ENCODE measurements at places on chromosomes 16 and 17.

DNA sequence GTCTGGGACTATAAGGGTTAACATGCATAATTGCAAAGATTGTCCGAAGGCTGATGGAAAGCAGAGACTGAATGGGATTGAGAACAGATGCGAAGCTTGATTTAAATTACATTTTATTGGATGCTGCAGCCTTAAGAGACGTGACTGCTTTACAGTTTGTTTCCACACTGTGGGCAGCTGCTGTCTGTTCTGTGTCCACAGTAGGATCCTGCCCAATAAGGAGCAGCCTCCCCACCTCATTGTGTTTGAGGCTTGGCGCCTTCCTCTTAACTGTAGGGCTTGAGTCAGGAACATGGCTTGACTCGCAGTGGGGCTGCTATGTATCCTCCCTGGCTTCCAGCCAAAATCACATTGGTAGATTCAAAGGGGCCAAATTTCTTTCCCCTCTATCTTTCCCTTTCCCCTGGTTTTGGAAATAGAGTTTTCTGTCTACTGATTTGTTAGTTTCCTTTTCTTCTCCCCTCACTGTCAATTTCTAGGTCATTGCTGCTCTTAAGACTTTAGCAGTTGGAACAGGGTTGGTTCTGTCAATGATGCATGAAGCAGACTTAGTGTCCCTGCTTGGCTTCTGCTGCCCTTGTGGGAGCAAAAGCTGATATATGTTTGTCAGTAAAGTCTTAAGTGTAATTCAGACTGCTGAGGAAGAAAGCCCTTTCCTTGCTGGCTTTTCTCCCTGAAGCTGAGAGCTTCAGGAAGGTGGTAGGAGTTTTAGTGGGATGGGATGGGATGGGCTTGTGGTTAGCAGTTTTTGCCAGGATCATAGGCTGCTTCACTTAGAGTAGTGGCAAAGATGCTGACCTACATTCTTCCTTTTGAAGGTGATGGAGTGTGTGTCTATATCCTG, 5.0 kb upstream of the RARA start:
- DNase-seq = no peak

DNA sequence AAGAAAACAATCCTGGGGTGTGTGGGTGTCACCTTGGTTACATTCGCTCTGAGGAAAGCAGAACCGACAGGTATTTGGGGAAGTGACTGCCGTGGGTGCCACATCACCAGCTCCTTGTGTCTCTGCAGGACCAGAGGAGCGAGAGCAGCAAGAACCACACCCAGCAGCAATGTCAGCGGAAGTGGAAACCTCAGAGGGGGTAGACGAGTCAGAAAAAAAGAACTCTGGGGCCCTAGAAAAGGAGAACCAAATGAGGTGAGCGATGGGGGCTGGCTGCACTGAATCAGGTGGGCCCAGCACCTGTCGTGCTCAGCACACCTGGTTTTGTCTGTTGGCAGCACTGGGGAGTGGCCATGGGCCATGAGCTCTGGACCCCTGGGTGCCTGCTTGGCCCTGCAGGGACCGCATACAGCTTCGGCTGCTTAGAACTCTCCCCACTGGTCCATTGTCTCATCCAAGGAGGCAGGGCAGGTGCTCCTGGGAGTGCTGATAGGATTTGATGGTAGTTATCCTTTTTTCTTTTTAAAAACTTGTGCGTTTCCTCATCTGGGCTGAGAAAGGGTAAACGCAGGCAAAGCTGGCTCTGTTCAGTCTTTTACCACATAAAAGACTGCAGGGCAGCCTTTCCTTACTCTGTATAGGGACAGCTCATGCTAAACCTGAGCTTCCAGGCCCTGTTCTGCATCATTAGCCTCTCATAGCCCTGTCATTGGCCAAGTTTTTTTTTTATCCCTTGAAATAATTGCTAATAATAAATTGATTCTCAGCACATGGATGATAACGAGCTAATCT, 29.4 kb downstream of the HMOX2 start:
- no peak for DNase-seq

DNA sequence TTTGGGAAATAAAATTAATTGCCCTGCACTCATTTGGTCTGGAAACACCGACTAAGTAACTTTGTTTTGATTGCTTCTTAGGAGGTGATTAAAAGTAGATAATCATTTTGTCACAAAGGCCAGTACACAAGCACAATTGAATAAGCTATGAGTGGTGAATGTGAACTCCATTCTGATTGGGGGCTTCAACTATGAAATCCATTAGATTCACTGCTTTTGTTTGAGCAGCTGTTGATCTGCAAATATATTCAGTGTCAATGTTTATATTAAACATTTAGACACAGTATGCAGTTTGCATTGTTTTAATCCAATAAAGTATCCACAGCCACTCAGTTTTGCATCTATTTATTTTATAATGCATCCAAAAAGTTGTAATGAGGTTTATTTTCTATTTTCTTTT, 817.5 kb downstream of the CDH11 start:
- DNase-seq = no peak

- no peak for DNase-seq
Measured at GRCh38 chr17:43026595-43026994, 1.6 kb downstream of the RND2 start.

- no peak for DNase-seq
Measured at GRCh38 chr17:54426296-54426886, 474.3 kb upstream of the TOM1L1 start.

- no peak for DNase-seq
Measured at GRCh38 chr16:87367529-87367928, 16.0 kb downstream of the FBXO31 start.

DNA sequence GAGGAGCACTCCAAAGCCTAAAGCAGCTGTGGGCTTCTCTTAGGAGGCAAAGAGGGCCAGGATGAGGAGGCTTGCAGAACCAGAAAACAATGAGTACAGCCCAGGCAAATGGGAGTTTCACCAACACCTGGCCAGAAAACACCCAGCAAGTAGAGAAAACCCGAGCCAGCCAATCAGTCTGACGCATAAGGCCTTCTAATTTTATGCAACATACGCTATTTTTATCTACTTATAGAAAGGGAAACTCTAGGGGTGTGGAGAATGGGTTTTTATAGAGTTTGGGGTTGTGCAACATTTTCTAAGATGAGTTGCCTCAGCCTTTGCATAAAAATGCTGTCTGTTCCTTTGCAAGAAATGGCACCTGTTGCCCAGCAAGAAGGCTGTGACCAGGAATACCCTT, 529.0 kb upstream of the CDH5 start:
- no peak for DNase-seq

DNA sequence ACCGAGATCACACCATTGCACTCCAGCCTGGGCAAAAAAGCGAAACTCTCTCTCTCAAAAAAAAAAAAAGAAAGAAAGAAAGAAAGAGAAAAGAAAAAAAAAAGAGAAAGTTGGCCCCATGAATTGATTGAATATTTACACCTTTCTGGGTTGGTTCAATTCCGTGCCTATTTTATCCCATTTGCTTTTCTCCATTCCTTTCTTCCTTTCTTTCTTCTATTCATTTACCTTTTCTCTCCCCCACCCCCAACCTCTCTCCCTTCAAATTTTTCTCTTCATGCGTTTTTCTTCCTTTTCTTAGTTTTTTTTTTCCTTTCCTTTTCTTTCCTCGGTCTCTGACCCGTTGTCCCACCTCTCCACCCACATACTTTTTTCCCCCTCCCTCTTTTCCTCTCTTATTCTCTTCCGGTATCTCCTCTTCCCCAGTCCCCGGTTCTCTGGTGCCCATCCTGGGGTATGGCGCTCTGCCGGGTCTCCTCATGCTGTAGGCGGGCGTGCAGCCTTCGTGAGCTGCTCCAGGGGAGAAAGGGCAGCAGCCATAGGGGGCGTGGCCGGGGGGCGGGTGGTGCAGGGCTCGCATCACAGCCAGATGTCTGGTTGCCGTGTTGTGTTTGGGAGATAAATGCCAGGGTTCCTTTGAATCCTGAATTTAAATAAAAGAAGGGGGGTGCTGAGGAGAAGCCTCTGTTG, 5.3 kb upstream of the COL1A1 start:
- no peak for DNase-seq
